ENCODE measurements at places on chromosomes 6 and 20. TPM values are rescaled to one million over a fixed set of nuclear protein-coding genes. Genes with fewer than 3 reads are reported as not detected.
A peak's percentile ranks its signal among the peaks of the same experiment; 100 is the strongest.

- DNase-seq: no peak
Measured at GRCh38 chr6:88945415-88946008, 17.9 kb downstream of the RNGTT start.

GRCh38 chr6:92806254-92806653 lies 613.1 kb downstream of the EPHA7 start:
- DNase-seq: no peak

- DNase-seq: no peak
Measured at GRCh38 chr6:34022250-34022872, 123.5 kb downstream of the GRM4 start.

DNA sequence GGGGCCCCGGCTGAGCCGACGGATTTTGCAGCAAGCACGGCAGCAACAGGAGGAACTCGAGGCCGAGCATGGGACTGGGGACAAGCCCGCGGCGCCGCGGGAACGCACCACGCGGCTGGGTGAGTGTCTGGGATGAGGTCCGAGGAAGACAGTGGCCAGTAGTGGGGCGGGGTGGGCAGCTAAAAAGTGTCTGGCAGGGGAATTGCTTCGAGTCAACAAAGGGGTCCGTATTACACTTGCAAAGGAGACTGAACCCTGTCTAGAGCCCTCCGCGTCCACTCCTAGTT lies 356 bp downstream of the BYSL start:
- no peak for DNase-seq

Gene PTCRA
- total RNA-seq: 0.66 TPM

Gene METTL24
- total RNA-seq: 4.4 TPM

GRCh38 chr6:42394881-42395620 lies 56.7 kb downstream of the TRERF1 start:
- no peak for DNase-seq

DNA sequence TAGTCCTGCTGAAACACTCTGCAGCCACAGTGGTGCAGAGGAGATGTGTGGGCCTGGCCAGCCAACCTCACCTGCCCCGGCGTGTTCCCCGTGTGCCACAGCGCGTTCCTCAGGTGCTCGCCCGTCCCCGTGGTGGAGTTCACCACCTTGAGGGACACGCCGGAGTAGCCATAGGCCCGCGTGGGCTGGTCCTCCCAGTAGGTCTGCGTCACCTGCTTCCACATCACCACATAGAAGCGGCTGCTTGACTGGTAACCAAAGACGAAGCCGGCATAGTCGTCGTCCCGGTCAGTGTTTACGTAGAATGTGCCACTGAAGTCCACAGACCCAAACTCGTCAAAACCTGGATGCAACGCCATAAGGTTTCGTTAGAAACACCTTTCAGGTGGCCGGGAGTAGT lies 31.5 kb downstream of the THBS2 start:
- DNase-seq: peak; percentile 62

- DNase-seq: no peak
Measured at GRCh38 chr6:44446626-44447300, 59.3 kb downstream of the CDC5L start.

- DNase-seq: no peak
Measured at GRCh38 chr6:140653972-140654371, 1279.5 kb upstream of the CITED2 start.

Gene HSPA1A
- 37.1 TPM for total RNA-seq

Gene SNX9
- total RNA-seq: 16.4 TPM

Gene WFDC10B
- total RNA-seq: not detected

- no peak for DNase-seq
Measured at GRCh38 chr6:133788556-133788955, 100.4 kb upstream of the TCF21 start.

GRCh38 chr6:15539722-15540270 lies 123.0 kb downstream of the DTNBP1 start:
- DNase-seq: no peak
